ENCODE measurements at places on chromosomes 3 and 15. TPM values are rescaled to one million over a fixed set of nuclear protein-coding genes. Genes with fewer than 3 reads are reported as not detected.

GRCh38 chr15:91445695-91446228, 345.7 kb downstream of the SV2B start:
- H3K36me3 ChIP-seq = no peaks in the 10 kb centered on the region
- no peak overlapping the region for H3K27ac ChIP-seq
- no peak overlapping the region for H3K4me3 ChIP-seq
- no peaks in the 10 kb centered on the region for H3K4me1 ChIP-seq

DNA sequence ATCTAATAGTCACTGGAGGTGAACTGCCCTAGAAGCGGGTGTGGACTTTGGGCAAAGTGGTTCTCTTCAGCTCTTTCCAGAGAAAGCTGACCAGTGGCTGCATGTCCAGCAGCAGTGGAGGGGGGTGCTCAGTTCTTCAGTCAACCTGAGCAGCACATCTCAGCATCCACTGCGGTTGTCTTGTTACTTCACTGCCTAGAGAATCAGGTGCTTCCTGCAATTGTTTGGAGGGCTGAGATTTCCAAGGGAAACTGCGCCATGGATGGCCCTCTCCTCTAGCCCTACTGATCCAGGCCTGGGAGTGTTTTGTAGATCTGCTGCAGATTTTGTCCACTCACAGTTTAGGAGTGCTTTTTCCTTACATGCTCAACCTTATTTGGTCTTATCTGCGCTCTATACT, 65.6 kb upstream of the CFAP161 start:
- no peaks in the 10 kb centered on the region for H3K36me3 ChIP-seq
- no peaks in the 10 kb centered on the region for H3K27me3 ChIP-seq
- DNase-seq = no peak

DNA sequence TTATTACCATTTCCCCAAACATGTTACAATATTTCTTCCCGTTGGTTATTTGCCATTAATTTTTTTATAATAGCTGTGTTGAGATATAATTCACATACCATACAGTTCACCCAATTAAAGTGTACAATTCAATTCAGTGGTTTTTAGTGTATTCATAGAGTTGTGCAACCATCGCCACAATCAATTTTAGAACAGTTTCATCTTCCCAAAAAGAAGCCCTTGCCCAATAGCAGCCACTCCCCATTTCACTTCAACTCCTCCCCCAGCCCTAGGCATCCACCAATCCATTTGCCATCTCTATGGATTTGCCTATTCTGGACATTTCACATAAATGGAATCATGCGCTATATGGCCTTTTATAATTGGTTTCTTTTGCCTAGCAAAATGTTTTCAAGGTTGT, 225.1 kb downstream of the EPHB1 start:
- H3K4me1 ChIP-seq = peaks cover 18% of the 10 kb centered on the region
- no peaks in the 10 kb centered on the region for H3K27me3 ChIP-seq
- no peaks in the 10 kb centered on the region for H3K36me3 ChIP-seq
- no peak overlapping the region for H3K27ac ChIP-seq

- H3K36me3 ChIP-seq = no peaks in the 10 kb centered on the region
- H3K27me3 ChIP-seq = no peaks in the 10 kb centered on the region
- H3K4me1 ChIP-seq = no peaks in the 10 kb centered on the region
- no peak overlapping the region for H3K27ac ChIP-seq
These were observed 653.9 kb downstream of the ROBO1 start for GRCh38 chr3:79113876-79114275.

GRCh38 chr3:85427467-85427866, 468.7 kb downstream of the CADM2 start:
- no peak overlapping the region for H3K4me3 ChIP-seq
- no peak overlapping the region for H3K27ac ChIP-seq
- no peak for DNase-seq
- no peaks in the 10 kb centered on the region for H3K4me1 ChIP-seq
- H3K36me3 ChIP-seq = no peaks in the 10 kb centered on the region

- no peaks in the 10 kb centered on the region for H3K4me1 ChIP-seq
- no peak overlapping the region for H3K4me3 ChIP-seq
- H3K27ac ChIP-seq = no peak overlapping the region
- DNase-seq = no peak
- H3K27me3 ChIP-seq = no peaks in the 10 kb centered on the region
- peaks cover 3% of the 10 kb centered on the region for H3K36me3 ChIP-seq
These were observed 13.1 kb downstream of the DET1 start for GRCh38 chr15:88533376-88533775.

GRCh38 chr15:47998619-47999019, 122.2 kb upstream of the SLC24A5 start:
- peaks cover 16% of the 10 kb centered on the region for H3K4me1 ChIP-seq
- H3K27ac ChIP-seq = no peak overlapping the region
- no peak overlapping the region for H3K4me3 ChIP-seq

DNA sequence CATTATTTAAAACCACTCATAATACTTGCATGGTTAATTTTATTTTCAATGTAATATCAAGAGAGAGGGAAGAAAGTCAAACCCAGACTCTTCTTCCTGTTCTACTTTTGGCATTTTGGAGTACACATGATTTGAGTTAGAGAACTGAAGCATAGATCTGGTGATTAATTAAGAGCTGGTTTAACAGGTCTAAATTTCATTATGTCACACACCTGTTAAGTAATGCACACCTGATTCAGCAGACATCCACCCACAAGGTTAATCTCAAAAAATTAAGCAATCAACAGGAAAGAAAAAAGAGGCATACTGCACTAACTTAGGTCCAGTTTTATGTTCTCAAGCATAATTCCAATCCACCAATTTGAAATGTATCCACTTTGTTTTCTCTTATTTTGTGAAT, 101.1 kb upstream of the ICE2 start:
- H3K4me1 ChIP-seq = peaks cover 66% of the 10 kb centered on the region
- H3K27ac ChIP-seq = peak overlapping the region; percentile 94

GRCh38 chr15:100471933-100472332, 56.8 kb downstream of the CERS3 start:
- H3K36me3 ChIP-seq = no peaks in the 10 kb centered on the region
- H3K4me3 ChIP-seq = no peak overlapping the region
- no peak for DNase-seq
- no peaks in the 10 kb centered on the region for H3K4me1 ChIP-seq
- no peak overlapping the region for H3K27ac ChIP-seq
- no peaks in the 10 kb centered on the region for H3K27me3 ChIP-seq

- no peak overlapping the region for H3K4me3 ChIP-seq
- H3K27me3 ChIP-seq = no peaks in the 10 kb centered on the region
- no peaks in the 10 kb centered on the region for H3K36me3 ChIP-seq
- H3K27ac ChIP-seq = no peak overlapping the region
These were observed 60.9 kb upstream of the CDV3 start for GRCh38 chr3:133512416-133513089.

- no peak overlapping the region for H3K4me3 ChIP-seq
- no peaks in the 10 kb centered on the region for H3K4me1 ChIP-seq
- H3K27me3 ChIP-seq = peaks cover 1% of the 10 kb centered on the region
- no peaks in the 10 kb centered on the region for H3K36me3 ChIP-seq
These were observed 14.8 kb downstream of the LOXL1 start for GRCh38 chr15:73941044-73941443.

DNA sequence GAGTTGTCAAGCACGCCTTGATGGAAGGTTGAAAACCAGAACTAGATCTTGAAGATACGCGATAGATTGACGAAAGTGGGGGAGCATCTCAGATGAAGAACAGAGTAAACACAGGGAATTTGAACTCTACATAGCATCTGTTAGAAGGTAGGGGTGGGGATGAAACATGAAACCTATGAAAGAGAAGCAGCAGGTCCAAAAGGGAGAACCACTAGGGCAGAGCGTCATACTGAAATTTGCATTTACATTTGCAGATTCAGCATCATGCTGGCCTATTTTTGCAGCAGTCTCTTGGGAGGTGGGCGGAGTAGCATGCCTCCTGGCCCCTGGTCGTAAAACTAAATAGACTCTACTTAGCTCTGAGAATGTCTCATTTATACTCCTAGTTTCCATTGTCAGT, 46.1 kb upstream of the RASGRP1 start:
- no peaks in the 10 kb centered on the region for H3K36me3 ChIP-seq
- no peaks in the 10 kb centered on the region for H3K27me3 ChIP-seq
- no peak overlapping the region for H3K27ac ChIP-seq
- no peak overlapping the region for H3K4me3 ChIP-seq
- DNase-seq = no peak

DNA sequence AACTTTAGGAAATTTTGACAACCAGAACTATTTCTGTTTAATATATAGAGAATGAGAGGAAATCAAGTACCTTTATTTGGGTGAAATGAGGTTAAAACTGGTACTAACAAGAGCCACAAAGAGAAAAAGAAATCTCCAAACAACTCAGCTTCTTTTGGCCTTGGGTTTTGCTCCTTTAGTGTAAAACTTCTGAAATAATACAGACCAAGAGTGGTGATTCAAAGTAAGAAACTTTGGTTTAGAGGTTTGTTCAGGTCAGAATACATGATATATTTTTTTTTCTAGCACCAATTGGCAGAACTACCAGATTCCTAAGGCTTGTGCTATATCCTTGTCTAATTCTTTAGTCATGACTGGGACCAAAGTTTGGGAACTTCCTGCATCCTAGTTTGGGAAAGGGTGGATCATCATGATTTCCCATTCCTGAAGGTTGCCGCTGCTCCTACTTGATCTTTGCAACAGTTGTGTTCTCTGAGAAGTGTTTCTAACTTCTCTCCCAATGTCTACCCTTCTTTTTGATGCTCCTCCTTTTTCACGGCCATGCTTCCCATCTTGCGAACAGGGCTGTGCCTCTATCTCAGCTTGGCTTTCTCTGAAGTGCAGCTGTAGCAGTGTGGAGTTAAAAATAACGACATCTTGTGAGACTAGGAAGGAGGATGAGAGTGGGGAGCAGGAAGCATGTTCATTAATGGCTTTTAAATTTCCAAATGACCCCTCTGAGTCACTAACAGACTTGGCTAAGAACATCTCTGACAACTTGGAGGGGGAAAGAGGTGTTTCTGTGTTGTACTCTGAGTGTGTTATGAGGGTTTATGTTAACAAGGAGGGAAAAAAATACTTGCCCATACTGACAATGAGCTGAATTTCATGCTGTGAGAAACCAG, 87.7 kb downstream of the KCNAB1 start:
- no peak overlapping the region for H3K27ac ChIP-seq
- H3K4me1 ChIP-seq = no peaks in the 10 kb centered on the region
- DNase-seq = no peak
- H3K36me3 ChIP-seq = no peaks in the 10 kb centered on the region

DNA sequence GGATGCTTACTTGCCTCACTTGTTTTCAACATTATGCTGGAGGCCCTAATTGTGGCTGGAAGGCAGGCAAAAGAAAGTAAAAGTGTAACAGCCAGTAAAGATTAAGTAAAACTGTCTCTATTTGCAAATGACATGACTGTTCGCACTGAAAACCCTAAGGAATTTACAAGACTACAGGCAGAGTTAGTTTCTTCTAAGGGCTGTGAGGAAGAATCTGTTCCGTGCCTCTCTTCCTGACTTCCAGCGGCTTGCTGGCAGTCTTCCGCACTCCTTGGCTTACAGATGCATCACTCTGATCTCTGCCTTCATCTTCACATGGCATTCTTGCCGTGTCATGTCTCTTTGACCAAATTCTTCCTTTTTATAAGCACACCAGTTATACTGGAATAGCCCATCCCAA, 86.1 kb downstream of the DLG1 start:
- no peak overlapping the region for H3K4me3 ChIP-seq
- no peaks in the 10 kb centered on the region for H3K4me1 ChIP-seq
- no peaks in the 10 kb centered on the region for H3K27me3 ChIP-seq
- H3K27ac ChIP-seq = no peak overlapping the region
- DNase-seq = no peak
- H3K36me3 ChIP-seq = no peaks in the 10 kb centered on the region

DNA sequence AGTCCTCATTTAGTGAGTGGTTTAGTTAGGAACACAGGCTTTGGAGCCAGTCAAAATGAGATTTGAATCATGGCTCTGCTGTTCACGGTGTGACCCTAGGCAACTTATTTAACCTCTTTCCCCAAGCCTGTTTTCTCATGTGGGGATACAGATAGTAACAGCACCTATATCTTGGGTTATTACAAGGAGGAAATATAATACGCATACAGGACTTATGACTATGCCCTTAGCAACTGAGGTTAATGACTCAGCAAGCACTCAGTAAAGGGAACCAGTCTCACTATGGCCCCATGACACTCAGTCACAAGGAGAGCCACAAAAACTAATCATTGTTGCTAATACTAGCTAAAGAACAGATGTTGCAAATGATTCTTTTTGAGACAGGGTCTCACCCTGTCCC, 45.9 kb downstream of the SUMF1 start:
- H3K27ac ChIP-seq = no peak overlapping the region
- H3K4me3 ChIP-seq = no peak overlapping the region
- no peaks in the 10 kb centered on the region for H3K36me3 ChIP-seq
- DNase-seq = no peak

CHRD gene
- total RNA-seq = 0.32 TPM

SMCO1 gene
- total RNA-seq = not detected

TMEM158 gene
- total RNA-seq = not detected

U2SURP gene
- total RNA-seq = 144 TPM
